ENCODE measurements at places on chromosomes 7 and 10. TPM values are rescaled to one million over a fixed set of nuclear protein-coding genes. Genes with fewer than 3 reads are reported as not detected.

Gene ADAMTS14
- total RNA-seq, result 3.0 TPM

Gene MEIG1
- total RNA-seq, result not detected

Gene TRA2A
- 30.2 TPM for total RNA-seq

Gene CFAP58
- total RNA-seq, result under 0.01 TPM

Gene SDK1
- total RNA-seq, result 0.81 TPM

Gene CALCR
- not detected for total RNA-seq

Gene ANKRD61
- total RNA-seq, result under 0.01 TPM

Gene ATRNL1
- under 0.01 TPM for total RNA-seq

Gene ANKRD2
- total RNA-seq, result not detected

DNA sequence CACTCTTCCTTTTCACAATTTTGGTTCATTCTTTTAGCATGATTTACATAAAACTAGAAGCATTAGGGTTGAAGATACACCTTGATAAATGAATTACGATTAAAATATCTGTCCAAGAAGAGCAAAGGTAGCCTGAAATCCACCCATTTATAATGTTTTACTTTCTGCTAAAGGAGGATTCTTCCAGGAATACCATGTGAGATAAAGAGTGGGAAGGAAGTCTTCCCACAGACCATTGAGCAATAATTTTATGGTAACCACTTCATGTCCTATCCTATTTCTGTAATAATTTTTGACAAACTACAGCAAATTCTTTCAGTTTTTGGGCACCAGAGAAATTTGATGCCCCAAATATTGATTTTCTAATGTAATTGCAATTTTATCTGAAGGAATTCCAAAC lies 150.6 kb upstream of the STEAP4 start:
- DNase-seq, result no peak

- DNase-seq, result no peak
Observed at GRCh38 chr10:86106616-86107015, 260.0 kb downstream of the GRID1 start.

GRCh38 chr7:150856303-150857275 lies 4.3 kb downstream of the AOC1 start:
- no peak for DNase-seq

DNA sequence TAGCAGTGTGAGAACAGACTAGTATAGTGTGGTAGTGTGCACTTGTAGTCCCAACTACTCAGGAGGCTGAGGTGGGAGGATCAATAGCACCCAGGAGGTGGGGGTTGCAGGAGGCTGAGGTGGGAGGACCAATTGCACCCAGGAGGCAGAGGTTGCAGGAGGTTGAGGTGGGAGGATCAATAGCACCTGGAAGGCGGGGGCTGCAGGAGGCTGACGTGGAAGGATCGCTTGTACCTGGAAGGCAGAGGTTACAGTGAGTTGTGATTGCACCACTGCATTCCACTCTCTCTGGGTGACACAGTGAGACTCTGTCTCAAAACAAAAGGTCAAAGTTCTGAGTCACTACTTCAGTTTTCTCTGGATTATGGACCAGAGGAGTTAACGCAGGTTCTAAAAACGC lies 22.6 kb upstream of the DIP2C start:
- DNase-seq, result no peak

GRCh38 chr7:157505646-157506045 lies 168.8 kb downstream of the DNAJB6 start:
- DNase-seq, result no peak

DNA sequence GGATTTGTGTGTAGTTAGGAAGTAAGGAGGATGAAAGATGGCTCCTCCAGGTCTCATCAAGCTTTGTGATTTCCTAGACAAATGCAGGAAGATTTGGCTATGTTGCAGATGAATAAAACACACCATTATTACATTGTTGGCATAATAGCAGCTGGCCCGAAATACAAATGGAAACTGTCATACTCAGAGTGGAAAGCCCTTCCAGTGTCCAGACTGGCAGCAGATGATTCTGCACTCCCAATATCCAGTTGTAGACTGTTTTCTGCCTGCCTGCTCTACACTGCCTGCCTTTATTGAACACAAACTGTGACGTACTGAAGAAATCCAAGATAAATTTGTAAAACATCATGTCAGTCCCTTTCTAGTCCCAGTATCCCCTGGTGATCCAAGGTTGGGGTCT lies 99.7 kb upstream of the FZD1 start:
- no peak for DNase-seq

GRCh38 chr10:119407254-119407777 lies 135.2 kb downstream of the RGS10 start:
- no peak for DNase-seq

GRCh38 chr10:99467236-99467999 lies 37.0 kb upstream of the GOT1 start:
- no peak for DNase-seq

GRCh38 chr10:27743012-27743876 lies 2.4 kb downstream of the MKX start:
- DNase-seq, result peak; percentile 29

- DNase-seq, result no peak
Observed at GRCh38 chr7:18901982-18902421, 215.4 kb downstream of the TWIST1 start.

- DNase-seq, result no peak
Observed at GRCh38 chr10:113056030-113056429, 106.0 kb downstream of the TCF7L2 start.

DNA sequence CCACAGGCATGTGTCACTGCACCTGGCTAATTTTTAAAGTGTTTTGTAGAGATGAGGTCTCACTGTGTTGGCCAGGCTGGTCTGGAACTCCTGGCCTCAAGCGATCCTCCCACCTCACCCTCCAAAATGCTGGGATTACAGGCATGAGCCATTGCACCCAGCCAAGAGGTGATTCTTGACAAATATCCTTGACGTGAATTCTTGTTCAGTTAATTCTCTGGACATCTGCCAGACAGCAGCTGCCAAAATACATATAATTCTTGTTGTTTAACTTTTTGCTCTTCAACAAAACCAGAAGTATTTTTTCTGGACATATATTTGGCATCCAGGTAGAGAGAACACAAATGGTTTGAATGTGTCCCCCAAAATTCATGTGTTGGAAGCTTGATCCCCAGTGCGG lies 3.2 kb downstream of the ACADSB start:
- DNase-seq, result no peak

GRCh38 chr10:31586723-31587638 lies 268.0 kb downstream of the ZEB1 start:
- DNase-seq, result no peak

GRCh38 chr10:15045380-15045779 lies 1.6 kb downstream of the OLAH start:
- DNase-seq, result no peak

- DNase-seq, result peak; percentile 64
Observed at GRCh38 chr7:94907811-94908322, 473 bp downstream of the PPP1R9A start.

GRCh38 chr10:77774940-77775391 lies 137.4 kb upstream of the KCNMA1 start:
- DNase-seq, result no peak

GRCh38 chr7:8998762-8999161 lies 565.4 kb downstream of the NXPH1 start:
- no peak for DNase-seq

DNA sequence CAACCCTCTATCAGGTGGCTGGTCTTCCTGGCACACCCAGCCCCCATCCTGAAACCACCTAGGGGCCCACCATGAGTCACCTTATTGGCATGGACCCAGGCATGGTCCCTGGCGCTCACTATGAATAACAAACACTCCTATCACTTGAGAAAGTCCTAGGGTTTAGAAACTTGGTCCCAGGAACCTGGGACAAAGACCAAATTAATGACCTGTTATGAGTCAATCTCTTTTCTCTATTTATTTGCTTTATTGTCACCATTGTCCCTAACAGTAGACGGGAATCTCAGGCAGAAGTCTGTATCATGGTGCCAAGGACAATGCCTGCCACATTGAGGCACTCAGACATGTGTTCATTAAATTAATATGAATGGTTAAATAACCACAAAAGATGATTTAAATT lies 599.6 kb upstream of the C7orf33 start:
- DNase-seq, result no peak

DNA sequence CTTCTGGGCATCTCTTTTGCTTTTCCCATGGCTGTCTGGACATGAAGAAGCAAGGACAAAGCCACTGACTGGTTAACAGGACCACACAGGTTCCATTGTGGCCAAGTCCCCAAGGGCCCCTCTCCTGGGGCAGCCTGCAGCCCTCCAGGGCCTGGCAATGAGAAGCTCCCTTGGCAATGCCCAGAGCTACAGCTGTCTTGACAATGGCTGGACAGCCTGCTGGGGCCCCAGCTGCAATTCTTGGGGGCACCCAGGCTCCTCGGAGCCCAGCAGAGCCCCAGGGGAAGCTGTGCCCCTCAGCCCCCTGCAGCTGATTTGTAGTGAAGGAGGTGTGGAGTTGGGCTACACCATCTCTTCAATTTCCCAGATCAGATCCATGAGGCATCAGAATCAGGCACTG lies 384.9 kb upstream of the PODXL start:
- DNase-seq, result no peak

DNA sequence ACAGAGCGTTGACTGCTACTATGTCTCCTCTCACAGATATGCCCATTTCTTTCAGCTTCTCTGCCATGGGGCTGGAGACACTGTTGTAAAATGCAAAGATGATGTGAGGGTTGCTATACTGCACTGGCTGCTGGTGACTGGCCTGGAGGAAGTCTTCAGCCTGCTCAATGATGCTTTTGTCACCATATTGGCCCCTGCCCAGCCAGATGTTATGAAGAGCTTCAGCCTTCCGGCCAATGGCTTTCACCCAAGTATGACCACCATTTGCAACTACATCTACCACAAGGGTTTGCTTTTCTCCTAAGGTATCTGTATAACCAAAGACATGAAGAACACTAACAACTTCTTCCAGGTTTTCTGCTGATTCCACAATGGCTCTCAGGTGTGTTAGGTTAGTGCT lies 1.6 kb downstream of the C7orf25 start:
- no peak for DNase-seq

GRCh38 chr7:84218681-84219080 lies 24.1 kb upstream of the SEMA3A start:
- no peak for DNase-seq

DNA sequence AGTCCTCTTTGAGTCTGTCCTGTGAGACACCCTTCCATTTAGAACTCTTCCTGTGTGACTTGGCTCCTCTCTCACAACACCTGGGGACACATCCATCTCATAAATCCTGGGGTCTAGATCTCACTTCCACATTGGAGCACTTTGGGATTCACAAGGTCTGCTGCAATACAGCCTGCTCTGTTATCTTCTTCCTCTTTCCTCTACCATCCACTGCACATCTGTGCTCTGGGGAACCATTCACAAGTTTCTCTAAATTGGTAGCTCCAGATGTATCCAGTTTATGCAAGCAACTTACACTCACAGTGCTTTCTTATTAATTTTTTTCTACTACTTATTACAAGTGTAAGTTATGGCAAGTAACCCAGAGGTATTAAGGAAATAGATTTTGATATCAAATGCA lies 5.5 kb upstream of the FIGNL1 start:
- DNase-seq, result peak; percentile 56

DNA sequence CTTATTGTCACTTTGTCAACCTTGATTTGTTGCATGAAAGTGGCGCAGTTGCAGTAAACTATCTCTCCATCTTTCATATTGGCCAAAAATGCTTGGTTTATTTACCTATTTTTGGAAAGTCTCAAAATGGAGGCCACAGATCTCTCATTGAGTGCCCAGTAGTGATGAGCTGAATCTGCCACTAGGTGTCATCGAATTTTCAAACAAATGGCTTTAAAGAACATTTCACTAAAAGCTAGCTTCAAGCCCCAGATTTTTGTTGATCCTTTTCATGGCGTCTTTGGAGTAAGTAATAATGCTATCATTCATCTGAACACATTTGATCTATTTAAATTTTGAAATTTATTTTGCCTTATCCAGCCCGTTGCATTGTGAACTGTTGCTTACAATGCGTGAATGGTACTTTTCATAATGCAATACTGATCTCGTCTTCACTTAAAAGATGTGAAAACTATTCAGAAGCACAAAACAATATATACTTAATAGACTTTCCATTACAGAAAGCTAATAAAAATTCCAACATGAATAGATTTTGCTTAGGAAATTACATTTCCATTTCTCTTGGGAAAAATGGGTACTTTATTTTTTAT lies 236.2 kb downstream of the DNAJB9 start:
- DNase-seq, result no peak

DNA sequence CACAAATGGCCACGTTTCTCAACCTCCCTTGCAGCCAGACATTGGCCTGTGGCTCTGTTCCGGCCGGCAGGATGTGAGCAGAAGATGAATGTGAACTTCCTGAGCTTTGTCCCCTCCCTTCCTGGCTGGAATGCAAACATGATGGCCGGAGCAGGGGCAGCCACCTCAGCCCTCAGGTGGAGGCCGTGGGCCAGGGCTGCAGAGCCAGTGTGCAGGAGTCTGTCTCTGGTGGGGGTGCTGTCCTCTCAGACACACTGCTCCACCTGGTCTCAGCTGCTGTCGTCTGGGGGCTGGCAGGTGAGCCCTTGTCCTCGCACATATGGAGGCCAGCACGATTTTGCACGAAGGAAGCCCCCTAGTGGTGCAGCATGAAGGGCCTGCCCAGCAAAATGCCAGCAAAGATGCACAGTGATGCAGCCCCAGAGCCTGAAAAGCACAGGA lies 25.3 kb upstream of the PWWP2B start:
- no peak for DNase-seq

DNA sequence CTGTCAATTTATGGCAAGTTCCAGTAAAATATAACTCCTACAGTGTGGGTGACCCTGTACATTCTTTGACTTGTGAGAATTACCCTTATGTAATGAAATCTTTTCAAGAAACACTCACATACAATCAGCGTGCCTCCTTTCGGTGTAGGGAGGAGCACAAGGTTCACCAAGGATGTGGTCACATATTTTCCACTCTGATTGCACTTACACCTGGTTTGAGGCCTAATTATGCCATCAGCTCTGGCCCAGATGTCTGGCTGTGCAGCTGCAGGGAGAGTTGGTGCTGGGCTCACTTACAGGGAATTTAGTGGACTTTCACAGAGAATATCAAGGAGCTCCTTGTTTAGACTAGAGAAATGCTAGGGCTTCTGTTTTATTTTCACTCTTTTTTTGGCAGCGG lies 146.0 kb upstream of the STEAP4 start:
- DNase-seq, result no peak

DNA sequence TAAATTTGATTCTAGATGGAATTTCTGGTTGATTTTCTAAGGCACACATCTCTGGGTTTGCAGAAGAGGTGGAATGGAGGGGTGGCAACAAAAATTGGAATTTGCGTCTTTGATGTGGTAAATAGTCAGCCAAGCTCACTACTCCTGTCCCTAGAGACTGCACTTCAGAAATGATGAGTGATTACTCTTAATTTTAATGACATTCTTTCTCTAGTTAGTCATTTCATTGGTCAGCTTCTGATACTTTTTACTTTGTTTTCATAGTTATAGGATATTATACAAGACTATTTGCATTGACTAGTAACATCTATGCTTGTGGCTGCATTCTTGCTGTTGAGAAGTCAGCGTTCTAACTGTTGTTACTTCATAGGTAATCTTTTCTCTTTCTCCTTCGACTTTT lies 658.3 kb downstream of the SUGCT start:
- no peak for DNase-seq

- no peak for DNase-seq
Observed at GRCh38 chr10:3588816-3589215, 196.2 kb downstream of the KLF6 start.

GRCh38 chr10:77622889-77623291 lies 14.7 kb downstream of the KCNMA1 start:
- no peak for DNase-seq

GRCh38 chr7:28474282-28474638 lies 61.9 kb downstream of the CREB5 start:
- no peak for DNase-seq

- DNase-seq, result no peak
Observed at GRCh38 chr10:106795619-106796018, 368.9 kb downstream of the SORCS1 start.

Measured in hematopoietic multipotent progenitor cell (in vitro differentiated cells).